Smooth muscle cell of the umbilical artery (primary cell): ENCODE measurements at places on chromosomes 16 and 17. TPM values are rescaled to one million over a fixed set of nuclear protein-coding genes. Genes with fewer than 3 reads are reported as not detected.

KRTAP17-1 gene
- not detected in 2 replicates for total RNA-seq

FSCN2 gene
- 1.2 and 2.7 TPM in 2 replicates for total RNA-seq

USP22 gene
- 210 and 279 TPM in 2 replicates for total RNA-seq

GUCY2D gene
- under 0.01 TPM in 1 of 2 replicates, not detected in the other for total RNA-seq

DHX58 gene
- total RNA-seq, result 6.8 and 10.3 TPM in 2 replicates
